ENCODE measurements at places on chromosomes 7 and 10.

- DNase-seq = no peak
Measured at GRCh38 chr10:73800560-73801252, 10.7 kb downstream of the NDST2 start.

DNA sequence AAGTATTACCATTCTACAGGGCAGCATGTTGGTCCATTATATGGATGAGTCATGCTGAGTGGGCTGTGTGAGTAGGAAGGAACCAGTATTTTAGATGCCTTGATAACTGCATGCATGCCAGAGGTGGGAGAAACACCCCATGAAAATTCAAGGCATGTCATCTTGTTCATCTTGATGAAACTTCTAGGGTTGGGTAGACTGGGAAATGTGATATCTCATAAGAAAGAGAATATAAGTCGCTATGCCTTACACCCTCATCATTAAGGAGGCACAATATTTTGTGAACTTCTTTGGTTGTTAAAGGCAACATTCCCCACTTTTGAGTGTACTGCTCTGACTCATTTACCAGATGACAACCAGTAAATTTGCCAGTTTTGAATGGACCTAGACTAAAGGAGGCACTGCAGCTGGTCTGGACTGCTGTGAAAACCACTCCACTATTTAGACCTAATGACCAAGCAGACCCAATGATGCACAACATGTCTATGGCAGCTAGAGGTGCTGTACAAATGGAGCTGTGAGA, 48.0 kb downstream of the ZNF365 start:
- no peak for DNase-seq

- DNase-seq = no peak
Measured at GRCh38 chr10:88383276-88383675, 199.8 kb downstream of the RNLS start.

- DNase-seq = peak; percentile 29
Measured at GRCh38 chr7:44894888-44895580, 9.7 kb upstream of the PURB start.

DNA sequence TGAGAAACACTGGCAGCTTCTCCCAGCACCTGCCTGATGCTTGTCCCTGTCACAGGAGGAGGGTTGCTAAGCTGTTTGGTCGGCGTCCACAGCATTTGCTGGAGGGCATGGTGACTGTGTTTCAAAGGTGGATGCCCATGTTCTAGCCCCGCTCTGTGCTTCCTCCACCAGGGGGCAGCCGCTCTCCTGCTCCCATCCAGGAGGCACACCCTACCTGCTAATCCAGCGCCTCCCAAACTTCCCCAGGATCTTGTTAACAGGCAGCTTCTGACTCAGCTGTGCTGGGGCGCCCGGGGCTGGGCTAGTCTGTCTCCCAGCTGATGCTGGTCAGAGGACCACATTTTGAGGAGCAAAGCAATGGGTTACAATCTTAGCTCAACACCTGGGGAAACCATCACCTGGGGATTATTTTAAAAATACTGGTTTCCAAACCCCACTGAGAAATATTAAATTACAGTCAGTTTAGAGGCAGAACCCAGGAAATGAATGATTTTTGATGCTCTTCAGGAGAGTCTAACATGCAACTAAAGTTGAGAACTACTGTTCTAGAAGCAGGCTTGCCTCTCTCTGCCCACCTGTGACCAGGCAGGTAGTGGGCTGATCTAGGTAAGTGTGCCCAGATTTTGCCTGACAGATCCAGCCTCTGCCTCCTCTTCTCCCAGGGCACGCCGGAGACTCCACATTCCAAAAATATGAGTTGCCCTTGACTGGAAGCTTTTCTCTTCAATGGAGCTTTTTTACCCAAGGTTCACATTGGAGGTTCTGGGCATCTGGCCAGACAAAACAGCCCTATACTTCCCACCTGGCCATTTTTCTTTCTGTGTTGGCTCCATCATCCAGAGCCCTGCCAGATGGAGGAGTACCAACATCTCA, 92.7 kb upstream of the GPR26 start:
- DNase-seq = peak; percentile 82

- DNase-seq = no peak
Measured at GRCh38 chr10:22570234-22570633, 144.1 kb downstream of the PIP4K2A start.

GRCh38 chr10:63573068-63573697, 52.0 kb downstream of the REEP3 start:
- DNase-seq = no peak

DNA sequence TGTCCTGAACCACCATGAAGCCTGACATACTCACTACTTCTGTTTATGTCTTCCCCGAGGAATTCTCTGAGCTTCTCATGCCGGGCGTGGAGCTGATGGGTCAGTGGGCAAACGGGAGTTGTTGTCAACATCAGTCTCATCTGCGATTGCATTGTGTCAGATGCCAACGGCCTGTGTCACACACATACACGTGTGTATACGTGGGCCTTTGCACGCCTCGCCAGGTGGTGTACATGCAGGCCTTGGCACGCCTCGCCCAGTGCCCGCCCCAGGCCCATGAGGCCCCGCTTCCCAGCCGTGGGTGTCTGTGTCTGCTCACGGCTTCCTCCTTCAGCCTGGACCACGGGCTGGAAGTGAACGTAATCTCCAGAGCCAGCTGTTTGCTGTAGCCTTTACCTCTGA, 7.5 kb upstream of the CSGALNACT2 start:
- no peak for DNase-seq

- DNase-seq = no peak
Measured at GRCh38 chr7:81549484-81550016, 220.3 kb downstream of the HGF start.

DNA sequence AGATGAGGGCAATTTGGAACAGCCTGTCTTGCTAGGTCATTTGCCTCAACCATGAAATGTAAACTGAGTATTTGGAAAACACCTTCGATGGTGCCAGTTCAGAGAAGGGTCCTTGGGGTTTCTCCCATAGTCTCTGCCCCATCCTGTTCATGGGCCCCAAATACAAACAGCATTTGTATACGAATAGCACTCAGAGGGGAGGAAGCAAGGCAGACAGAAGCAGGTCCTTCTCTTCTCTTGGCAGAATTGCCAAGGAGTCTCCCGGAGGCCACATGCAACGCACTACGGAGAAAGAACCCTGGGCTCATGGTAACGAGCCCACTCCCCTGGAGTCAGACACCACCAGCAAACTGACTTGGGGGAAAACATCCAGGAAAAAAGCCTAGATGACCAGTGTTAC, 162.1 kb downstream of the RAB11FIP2 start:
- DNase-seq = no peak

DNA sequence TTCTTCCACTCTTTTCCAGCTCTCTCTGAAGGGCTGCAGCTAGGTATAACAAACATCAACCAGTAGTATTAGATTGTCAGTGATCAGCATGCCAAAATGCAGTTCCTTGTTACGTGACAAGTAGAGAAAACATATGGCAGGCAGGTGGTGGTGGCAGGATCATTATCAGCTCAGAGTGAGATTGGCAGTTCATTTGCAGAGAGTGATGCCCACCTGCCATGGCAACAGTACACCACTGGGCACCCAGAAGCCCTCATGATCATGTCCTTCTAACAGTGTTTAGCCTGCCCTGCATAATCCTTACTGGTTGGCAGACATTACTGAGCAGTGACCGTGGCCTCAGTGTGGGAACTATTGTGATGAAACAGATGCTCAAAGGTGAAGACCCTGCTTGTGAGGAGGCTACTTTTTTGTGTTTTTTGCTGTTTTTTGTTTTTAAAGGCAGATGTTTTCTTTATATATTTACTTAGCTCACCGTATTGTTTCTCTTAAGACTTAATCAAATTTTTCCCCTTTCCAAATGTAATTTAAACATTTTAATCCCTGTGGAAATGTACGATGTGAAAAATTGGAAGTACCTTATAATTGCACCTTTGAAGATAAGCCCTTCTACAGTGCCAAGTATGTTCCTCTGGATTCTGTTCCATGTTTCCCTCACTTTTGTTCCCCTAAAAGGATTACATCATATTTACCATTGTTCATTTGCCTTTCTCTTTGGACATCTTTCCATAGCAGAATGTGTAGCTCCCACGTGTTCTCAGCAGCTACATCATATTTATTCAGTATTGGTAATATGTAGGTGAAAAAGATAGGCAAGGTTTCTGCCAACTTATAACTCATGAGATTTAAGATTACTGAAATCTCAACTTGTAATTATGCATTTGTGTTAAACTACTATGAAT, 179.6 kb downstream of the SND1 start:
- DNase-seq = no peak

- DNase-seq = no peak
Measured at GRCh38 chr7:36096460-36097095, 56.5 kb upstream of the EEPD1 start.

GRCh38 chr10:125062227-125062913, 98.0 kb downstream of the CTBP2 start:
- no peak for DNase-seq

GRCh38 chr10:30121401-30121800, 62.0 kb upstream of the JCAD start:
- no peak for DNase-seq

DNA sequence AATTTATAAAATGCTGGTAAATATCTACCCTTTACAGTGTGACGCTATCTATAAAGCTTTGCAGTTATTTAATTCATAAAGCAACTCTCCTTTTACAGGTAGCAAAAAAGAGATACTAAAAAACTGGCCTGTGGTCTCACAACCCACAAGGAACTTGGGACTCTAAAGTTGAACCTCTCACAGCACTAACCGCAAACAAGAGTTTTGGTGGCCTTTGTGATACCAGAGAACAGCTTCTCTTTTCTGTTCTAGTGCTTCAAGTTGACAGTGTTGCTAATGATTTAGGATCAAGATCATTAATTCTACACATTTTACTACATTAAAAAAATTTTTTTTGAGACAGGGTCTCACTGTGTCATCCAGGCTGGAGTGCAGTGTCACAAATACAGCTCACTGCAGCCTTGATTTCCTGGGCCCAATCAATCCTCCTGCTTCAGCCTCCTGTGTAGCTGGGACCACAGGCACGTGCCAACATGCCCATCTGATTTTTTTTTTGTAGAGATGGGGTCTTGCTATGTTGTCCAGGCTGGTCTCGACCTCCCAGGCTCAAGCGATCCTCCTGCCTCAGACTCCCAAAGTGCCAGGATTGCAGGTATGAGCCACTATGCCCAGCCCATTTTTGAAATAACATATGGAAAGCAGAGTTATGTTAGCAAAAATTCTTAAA, 56.0 kb upstream of the ST8SIA6 start:
- no peak for DNase-seq

DNA sequence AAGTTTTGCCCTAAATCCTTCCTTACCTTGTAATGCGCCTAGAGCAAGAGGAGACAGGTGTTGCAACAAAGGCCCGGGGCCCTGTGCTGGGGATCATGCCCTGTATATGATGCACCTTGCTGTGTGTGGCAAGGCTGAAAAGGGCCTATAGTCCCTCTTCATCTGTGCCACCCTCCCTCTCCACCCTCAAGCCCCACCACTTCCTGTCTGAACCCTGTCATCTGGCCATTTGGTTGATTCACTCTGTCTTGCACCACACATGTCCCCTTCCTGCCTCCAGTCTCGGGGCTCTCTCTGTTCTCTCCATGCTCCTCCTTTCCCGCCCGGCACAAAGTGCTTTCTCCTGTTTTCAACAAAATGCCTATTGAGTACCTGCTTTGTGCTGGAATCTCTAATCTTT, 11.5 kb upstream of the MALSU1 start:
- no peak for DNase-seq

DNA sequence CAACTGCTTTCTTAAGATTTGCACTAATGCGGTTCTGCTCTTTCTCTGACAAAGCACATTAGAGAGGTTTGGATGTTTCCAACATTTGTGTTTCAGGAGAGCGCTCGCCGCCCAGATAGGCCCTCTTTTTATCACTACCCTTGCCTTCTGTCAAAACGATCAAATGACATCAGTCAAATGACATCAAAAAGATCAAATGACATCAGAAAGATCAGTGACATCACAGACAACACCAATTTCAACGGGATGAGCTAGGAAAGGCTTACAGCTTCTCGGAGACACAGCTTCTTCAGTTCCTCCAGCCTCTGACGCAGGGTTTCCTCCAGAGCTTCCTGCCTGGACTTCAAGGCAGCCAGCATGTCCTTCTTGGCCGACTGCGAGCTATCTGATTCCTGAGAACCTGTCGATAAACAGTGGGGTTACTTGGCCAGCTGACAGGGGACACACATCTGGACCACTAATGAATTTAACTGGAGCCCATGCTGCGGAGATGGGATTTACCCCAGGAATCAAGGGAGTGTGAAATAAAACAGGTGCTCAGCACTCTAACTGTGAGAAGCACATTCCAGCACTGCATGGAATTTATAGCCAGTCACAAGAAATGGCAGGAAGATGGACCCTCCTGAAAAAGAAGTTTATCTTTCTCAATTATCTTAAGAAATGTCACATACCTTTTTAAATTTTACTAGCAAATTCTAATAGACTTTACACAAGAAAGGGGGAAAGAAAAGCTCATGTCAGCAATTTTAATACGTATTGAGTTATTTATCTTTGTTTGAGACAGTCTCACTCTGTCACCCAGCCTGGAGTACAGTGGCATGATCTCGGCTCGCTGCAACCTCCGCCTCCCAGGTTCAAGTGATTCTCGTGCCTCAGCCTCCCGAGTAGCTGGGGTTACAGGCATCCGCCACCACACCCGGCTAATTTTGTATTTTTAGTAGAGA, 88.2 kb downstream of the PRPF18 start:
- no peak for DNase-seq

DNA sequence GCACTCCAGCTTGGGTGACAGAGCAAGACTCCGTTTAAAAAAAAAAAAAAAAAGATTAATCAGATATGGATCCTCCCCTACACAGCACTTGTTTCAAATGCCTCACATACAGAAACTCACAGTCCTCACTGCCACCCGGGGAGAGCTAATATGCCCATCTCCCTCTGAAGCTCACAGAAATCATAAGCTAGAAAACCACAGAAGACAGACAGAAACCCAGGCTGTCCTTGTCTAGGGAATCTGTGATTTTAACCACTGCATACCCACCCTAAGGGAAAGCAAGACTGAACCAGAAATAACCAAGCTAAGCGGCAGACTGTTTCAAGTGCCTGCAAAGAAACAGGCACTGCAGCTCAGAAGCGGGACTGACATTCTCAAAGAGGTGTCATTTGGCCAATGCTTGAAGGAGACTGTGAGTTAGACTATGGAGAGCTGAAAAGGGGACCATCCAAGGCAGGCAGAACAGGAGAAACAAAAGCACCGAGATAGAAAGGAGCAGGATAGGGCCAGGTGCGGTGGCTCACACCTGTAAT, 37.6 kb downstream of the SLC37A3 start:
- DNase-seq = no peak

DNA sequence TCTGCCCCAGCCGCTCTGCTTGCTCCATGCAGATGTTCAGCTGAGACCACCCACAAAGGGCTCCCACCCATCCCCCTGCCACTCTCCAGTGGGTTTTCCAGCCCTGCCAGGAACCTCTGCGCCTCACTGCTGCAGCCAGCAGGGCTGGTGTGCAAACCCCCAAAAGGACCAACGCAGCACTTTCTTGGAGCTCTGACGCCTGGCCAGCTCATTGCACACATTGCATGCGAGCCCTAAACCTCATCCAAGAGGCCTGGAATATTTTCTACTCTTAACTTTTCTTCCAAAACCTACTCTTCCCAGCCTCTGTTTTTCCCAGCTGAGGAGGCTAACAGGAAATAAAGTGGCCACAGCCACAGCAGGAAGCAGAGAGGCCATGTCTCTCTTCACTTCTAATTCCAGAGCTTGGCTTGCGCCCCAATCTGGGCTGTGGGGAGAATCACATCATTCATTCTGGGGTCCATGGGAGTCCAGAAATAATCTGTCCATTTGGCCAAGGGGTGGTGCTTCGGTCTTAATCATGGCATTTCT, 4.6 kb upstream of the FAM170B start:
- DNase-seq = no peak

- peak; percentile 80 for DNase-seq
Measured at GRCh38 chr10:128210215-128211063, 84.2 kb upstream of the MKI67 start.

GRCh38 chr7:27661811-27662489, 733 bp downstream of the HIBADH start:
- no peak for DNase-seq

- no peak for DNase-seq
Measured at GRCh38 chr10:103666762-103667150, 173.3 kb downstream of the NEURL1 start.

All from glutamatergic neuron (in vitro differentiated cells).